ENCODE measurements at places on chromosomes 1 and 21.

DNA sequence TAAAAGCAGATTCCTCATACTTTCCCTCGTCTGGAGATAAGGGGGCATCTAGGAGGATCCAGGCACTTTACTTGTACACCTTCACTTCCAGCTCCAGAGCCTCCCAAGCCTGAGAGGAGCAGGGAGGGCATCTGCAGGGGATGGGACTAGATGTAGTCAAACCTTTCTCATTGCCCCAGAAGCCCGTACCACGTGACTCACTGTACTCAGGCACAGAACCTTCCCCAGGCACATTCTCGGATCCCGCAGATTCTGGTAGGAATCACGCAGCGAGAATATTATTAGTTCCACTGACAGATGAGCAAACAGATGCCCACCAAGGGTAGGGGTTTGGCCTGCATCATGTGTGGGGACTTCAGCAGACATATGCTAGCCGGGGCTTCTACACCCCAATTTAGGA, 25.2 kb upstream of the TNR start:
- no peak for DNase-seq

DNA sequence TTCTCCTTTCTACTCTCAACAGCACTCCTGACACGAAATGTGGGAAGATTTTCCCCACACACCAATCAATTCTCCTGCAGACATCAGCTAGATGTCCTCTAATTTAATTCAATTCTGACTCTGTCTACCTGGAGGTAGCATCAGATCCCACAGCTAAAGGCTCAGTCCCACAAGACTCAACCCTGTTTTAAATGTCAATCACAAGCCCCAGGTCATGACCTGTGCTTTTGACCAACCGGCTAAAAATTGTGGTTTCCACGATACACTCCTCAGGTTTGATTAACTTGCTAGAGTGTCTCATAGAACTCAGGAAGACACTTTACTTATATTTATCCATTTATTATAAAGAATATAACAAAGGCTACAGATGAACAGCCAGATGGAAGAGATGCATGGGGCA, 27.4 kb downstream of the IL23R start:
- no peak for DNase-seq

- no peak for DNase-seq
Observed at GRCh38 chr21:33642896-33643657, 776 bp downstream of the ITSN1 start.

- peak; percentile 42 for DNase-seq
Observed at GRCh38 chr1:40183055-40183710, 22.0 kb downstream of the RLF start.

- DNase-seq: no peak
Observed at GRCh38 chr21:14072761-14073535, 137.8 kb downstream of the LIPI start.

DNA sequence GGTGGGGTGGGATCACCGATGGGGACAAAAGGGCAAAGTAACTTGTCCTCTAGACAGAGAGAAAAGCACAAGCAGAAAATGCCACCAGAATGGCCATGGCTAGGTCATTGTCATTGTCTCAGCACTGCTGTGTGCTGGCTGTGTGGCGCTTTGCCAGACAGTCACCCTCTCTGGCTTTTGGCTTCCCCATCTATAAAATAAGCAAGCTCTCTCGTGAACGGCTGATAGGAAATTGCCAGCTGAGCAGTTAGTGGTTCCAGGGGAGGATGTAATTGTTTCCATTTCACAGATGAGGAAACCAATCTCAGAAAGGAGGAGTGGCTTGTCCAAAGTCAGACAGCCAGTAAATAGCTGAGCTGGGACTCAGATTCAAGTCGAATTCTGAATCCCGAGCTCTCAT, 32.5 kb downstream of the PADI2 start:
- DNase-seq: no peak

GRCh38 chr1:173409613-173410012, 67.5 kb upstream of the PRDX6 start:
- DNase-seq: no peak

GRCh38 chr1:2301607-2302291, 73.6 kb downstream of the SKI start:
- DNase-seq: no peak

DNA sequence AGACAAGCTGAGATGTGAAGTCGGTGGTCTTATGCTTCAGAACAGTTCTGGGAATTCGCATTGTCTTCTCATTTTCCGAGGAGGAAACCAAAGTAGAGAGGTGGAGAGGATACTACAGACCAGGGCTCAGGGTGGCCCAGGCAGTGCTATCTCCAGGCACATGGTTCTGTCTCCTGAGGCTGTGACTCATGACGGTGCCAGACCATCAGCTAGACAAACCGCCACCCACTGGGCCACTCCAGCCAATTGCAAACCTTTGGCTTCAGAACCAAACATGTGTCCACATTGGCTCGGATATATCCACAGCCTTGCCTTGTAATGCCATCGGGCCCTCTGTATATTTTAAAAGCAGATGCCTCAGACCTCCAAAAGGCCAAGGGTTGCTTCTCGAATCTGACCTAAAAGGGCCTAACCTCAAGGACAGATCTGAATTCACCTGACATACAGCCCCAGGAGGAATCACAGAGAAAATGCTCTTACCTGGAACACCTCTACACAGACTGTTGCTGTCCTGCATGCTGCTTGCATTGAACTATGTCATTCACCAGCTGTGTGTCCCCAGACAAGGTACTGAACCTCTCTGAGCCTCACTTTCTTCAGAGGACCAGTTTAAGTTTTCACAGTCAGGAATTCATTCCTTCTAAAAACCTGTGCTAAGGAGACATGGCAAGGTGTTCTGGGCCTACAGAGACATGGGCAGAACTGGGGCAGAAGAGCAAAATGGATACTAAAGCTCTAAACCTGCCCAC, 224.9 kb upstream of the JUN start:
- DNase-seq: no peak

DNA sequence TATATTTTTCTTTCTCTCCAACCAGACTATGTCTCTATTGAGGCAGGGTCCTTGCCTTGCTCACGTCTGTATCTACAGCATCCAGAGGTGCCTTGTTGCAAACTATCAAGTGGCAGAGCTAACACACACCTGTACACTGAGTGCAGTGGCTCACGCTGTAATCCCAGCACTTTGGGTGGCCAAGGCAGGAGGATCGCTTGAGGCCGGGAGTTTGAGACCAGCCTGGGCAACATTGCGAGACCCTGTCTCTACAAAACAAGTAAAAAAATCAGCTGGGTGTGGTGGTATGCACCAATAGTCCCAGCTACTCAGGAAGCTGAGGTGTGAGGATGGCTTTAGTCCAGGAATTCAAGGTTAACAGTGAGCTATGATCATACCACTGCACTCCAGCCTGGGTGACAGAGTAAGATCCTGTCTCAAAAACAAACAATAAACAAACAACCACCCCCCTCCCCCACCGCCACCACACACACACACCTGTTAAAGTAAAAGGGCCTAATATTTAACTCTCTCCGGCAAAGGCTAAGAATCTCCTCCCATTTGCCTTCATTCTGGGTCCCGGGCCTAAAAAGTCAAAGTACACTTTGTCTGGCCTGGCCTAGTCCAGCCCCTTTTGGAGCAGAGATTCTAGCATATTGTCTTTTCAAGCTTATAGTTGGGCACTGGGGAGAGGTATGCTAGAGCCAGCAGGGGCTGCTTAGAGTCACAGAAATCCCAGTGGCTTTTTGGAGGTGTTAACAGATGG, 9.5 kb upstream of the SLFNL1 start:
- DNase-seq: no peak

GRCh38 chr1:207967703-207968102, 56.8 kb upstream of the CD34 start:
- no peak for DNase-seq

GRCh38 chr1:245322673-245323072, 167.9 kb downstream of the KIF26B start:
- DNase-seq: no peak

- no peak for DNase-seq
Observed at GRCh38 chr1:247441606-247442005, 16.3 kb downstream of the OR2B11 start.

GRCh38 chr1:184388319-184388889, 1.6 kb downstream of the C1orf21 start:
- DNase-seq: peak; percentile 69

All from PC-9 (cell line).